ENCODE measurements at places on chromosomes 12 and 14.

DNA sequence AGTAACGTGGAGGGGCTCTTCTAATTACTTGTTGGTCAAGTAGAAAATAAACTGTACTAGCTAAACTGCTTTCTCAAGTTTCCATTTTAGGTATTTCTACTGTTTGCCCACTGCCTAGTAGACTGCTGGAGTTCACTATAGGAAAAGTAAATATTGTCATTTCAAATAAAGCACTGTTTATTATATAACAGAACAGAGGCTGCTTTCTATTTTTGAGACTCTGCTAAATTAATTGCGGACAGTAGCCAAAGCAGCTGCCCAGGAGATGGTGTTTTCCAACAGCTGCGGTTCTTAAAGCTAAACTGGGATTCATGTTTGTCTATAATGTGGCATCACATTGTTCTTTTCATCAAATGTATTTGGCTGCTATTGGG, 15.9 kb upstream of the SIX1 start:
- DNase-seq: no peak

DNA sequence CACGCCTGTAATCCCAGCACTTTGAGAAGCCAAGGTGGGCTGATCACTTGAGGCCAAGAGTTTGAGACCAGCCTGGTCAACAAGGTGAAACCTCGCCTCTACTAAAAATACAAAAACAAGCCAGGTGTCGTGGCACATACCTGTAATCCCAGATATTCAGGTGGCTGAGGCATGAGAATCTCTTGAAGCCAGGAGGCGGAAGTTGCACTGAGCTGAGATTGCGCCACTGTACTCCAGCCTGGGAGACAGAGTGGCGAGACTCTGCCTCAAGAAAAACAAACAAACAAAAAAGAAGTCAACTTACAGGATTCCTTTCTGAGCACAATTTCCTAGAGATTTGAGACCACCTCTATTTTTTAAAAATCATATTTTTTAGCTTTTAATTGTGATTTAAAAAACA, 45.3 kb downstream of the DGLUCY start:
- DNase-seq: no peak

DNA sequence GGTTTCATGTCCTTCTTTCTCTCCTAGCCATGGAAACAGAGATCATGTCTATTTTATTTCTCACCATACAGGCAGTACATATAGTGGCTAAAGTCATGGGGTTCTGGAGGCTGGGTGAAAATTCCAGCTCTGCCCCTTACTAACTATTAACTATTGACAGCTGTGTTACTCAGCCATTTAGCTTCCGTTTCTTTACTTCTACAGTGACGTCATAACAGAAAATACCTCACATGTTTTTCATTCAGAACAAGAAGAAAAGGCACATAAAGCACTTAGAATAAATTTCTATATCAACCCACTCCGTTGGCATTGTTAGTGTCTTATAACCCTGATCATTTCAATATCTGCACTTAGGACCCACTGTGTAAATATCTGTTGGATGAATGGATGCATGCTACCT, 1506.9 kb upstream of the TMEM132C start:
- DNase-seq: no peak

DNA sequence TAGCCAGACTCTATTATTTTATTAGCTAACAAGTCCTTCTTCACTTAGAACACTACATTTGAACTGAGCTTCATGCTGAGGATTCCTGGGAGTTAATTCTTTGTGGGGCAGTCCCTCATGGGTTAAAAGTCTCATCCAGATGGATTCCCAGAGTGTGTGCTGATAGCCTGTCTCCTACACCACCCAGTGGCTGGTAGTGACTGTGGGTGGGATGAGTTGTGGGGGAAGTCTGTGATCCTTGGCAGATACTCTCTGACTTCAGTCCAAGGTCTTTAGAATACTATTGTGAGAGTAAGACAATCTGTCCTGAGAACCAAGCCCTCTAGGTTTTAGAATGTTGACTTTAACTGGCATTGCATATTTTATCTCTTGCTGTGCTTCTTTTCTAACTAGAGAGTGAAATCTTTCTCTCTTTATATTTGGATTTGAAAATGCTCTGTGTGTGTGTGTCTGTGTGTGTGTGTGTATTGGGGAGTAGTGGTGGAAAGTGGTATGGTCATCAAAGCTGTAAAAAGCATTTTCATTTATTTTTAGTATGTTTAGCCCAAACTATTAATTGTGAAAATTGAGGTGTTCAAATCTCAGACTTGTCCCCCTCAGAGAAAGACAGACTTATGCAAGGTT, 37.3 kb downstream of the AKAP6 start:
- no peak for DNase-seq

DNA sequence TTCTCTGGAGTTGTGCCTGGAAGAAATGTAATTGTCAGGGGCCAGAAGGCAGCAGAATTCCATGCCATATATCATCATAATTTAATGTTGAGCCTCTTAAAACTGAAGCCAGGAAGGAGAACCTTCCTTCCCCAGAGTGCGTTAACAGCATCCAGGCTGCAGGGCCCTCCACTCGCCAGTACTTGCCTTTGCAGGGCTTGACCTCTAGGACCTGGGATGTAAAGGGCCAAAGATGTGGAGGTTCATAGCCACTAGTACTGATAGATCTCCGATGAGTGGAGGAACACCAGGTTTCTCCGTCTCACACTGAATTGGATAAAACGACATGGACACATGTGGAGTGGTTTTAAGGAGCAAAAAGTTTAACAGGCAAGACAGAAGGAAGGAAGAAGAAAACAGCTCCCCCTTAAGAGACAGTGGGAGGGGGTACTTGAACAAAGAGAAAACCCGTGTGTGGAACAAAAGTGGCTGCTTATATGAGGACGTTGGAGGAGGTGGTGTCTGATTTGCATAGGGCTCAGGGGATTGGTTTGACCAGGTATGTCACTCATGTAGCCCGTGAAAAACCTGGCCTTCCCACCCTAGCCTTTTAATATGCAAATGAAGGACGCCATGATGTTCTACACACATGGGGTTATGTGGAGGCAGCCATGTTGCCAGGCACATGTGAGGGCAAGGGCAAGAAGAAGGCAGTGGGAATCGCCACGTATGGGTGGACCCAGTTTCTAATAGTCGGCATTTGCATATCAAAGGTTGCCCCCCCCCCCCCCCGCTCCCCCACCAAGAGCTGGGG, 38.8 kb upstream of the WSCD2 start:
- DNase-seq: no peak

DNA sequence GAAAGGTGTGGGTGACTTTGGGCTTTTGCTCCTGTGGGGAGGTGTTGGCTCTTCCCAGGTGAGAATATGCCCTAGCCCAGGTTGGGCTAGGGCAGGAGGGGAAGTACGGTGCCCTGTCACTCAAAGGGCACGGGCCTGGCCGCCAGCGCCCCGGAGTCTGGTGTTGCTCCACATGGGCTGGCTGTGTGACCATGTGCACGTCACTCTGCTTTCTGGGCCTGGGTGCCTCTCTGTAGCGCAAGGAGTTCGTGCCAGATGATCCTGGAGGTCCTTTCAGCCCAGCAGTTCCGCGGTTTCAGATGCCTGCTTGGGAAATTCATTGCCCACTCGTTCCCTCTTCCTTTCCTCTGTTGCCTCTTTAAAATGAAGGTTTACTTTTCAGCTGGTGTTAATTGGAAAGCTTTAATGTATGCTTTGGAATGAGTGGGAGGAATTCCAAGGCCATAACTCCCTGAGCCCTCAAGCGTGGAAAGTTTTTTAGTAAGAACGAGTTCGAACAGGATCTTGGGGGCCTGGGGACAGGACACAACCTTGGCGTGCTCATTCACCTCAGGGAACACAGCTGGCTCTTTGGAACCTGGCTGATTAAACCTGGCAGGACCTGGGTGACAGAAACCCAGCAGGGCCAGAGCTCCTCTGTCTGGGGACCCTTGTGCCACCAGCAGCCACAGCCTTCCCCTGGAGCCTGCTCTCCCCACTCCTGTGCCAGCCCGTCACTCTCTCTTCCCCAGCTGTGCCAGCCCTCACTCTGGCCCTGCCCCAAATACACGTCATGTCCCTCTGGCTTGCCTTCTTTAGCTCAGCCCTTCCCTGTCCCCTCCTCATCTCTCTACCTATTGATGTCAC, 42.8 kb downstream of the TSPAN9 start:
- DNase-seq: no peak

GRCh38 chr12:72037006-72037795, 98.6 kb downstream of the TPH2 start:
- no peak for DNase-seq

DNA sequence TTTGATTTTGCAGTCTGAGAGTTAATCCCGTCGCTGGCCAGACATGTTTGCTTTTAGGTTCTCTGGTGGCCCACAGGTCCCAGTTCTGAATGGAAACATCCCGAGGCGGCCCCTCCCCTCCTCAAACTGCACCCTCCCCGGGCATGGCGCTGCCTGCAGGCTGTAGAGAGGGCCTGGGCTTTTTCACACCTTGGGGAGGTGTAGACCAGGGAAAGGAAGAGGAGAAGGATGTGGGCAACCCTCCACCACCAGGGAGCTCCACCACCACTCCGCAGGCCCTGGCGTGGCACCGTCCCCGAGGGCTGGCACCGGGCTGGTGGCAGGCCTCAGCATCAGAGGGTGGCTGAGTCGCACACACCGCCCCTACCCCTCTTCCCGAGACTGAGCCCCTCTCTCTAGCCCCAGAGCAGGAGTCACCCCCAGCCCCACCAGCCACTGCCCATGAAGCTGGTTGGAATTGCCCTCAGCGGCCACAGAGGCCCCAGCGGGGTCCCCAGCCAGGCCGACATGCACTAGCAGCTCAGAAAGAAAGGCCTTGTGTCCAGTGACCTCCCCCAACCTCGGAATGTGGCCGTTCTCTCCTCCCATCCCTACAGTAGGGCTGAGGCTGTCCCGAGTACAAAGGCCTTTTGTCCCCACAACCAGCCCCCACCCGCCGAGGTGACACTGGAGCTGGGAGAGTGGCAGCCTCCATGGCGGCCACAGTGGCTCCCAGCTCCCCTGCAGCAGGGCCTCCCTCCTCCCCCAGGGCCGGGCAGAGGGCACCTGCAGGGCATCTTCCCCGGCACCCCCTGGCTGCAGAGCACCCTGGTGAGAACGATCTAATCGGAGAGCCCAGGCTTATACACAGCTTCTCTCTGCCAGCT, 23.5 kb upstream of the INF2 start:
- DNase-seq: no peak

GRCh38 chr14:29236848-29237247, 470.3 kb downstream of the FOXG1 start:
- no peak for DNase-seq

DNA sequence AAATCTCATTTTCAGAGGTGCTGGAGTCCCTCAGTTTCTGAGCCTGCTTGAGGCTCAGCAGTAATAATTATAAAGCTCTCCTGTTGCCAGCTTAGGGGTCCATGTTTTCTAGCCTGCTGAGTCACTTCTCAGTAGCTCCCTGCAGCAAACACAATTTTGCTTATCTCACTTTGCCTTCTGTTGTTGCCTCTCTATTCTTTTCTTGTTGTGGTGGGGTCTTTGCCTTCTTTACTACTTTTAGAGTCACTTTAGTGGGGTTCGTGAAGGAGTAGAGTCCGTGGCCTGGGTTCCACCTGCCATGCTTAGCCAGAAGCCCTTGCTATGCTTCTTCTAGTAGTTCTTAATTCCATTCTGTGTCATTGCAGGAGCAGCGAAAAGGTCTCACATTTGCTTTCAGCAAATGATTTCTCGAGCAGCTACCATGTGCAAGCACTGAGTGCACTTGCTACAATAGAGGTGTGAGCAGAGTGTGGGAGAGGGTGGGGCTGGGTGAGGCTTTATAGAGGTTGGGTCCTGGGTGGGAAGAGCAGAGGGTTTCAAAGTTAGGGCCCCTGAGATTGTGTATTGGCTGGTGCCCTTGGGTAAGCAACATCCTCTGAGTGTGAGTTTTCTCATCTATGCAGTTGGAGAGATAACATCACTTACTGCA, 114.3 kb downstream of the ADCK1 start:
- DNase-seq: no peak

GRCh38 chr12:75814851-75815754, 216.5 kb downstream of the PHLDA1 start:
- no peak for DNase-seq

- DNase-seq: no peak
These were observed 41.4 kb downstream of the ZC3H14 start for GRCh38 chr14:88604212-88604611.

GRCh38 chr12:2533036-2533435, 261.7 kb upstream of the FKBP4 start:
- no peak for DNase-seq

DNA sequence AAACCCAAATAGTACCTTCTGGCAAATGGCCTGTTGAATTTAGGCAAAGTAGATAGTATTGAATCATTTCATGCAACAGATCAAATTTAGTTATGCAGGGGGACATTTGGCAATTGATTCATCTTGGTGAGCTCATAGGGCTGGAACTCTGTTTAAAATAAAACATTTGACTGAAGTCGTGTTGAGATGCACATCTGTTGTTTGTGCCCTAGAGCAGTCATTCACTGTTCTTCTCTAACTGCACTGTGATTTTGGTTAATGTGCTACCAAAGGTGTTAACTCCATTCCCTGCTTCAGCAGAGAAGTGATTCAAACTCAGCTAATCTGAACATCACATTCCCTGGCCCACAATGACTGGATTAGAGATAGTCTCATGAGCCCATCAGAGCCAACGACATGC, 44.0 kb upstream of the CSRP2 start:
- DNase-seq: no peak

DNA sequence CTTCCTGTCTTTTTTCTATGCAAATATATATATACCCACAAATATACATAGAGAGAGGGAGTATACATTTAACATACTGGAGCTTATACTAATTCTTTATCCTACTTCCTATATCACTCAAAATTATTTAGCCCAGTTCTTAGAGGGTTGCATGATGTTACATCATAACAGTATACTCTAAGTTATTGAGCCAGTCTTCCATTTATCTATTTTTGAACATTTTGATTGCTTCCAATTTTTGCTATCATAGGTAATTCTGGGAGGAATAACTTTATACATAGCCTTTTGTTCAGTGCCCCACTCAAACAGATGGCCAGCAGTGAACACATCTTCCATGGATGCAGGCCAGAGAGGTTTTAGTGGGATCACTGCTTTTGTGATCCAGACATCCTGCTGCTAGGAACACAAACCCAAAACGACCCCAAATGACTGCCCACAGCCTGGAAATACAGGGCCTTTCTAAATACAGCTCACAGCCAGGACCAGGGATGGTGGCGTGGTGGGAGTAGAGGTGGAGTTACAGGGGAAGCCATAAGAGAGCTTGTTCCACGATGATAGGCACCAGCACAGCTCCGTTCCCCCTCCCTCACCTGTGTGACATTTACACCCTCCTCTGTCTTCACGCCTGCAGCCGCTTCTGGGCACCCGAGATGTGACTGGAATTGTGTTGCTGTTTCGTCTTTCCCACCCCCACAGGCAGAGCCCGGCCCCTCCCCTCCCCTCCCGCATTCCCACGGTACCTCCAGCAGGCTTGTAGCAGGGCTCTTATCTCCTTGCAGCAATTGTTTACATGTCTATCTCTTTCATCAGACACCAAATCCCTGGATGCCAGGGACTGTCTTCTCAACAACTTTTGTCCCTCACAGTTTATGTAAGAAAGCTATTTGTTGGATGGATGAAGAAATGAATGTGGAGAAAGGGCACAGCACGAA, 30.7 kb upstream of the HDAC7 start:
- no peak for DNase-seq
